Stimulated activated CD8-positive, alpha-beta memory T cell treated with anti-CD3 and anti-CD28 coated beads, Interleukin-7, amount 100 ng/mL, for 4 hours (primary cell): ENCODE measurements at places on chromosomes 7 and 10.

DNA sequence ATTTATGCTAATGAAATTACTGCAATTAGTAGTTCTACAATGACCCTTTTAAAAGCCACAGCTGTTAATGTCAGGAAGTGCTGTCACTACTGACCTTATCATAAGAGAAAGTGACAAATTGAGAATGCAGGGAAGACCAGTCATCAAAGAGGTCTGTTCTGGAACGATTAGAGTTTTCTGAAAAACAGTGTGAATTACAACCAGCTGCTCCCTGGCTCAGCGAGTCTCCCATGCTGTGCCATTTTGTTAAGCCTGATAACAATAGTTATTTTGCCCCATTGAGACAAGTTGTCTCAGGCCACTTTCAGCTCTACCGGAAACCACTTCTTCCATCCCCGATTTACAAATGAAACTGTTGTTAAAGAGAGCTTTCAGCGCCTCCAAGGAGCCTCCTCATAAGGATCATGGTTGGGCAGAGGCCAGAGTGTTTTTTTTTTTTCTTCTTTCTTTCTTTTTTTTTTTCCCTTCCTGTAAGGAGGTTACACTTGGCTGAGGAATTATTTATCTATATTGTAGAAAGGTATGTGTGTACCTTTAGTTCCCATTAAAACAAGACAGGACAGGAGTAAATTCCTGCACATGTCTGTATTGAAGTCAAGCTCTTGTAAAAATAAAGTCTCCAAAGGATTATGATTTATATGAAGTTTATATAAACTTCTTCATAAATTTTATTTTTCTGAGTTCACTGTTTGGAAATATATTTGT lies 173.6 kb downstream of the CDCA7L start:
- DNase-seq: no peak

DNA sequence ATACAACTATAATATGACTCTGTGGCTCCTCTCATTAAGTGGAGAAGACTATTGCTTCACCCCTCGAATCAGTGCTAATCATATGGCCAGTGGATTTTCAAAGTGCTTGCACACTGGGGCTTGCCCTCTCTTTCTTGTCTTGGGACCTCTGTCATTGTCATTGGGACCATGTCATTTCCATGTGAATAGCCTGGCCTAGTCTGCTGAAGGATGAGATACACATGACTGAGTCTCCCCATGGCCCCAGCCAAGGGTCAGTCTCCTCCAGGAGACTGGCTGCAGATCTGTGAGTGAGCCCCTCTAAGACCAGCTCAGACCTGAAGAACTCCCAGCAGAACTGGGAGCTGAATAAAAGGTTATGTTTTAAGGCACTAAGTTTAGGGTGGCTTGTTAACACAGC lies 39.5 kb downstream of the PKD1L1 start:
- DNase-seq: no peak

GRCh38 chr10:128560993-128561392 lies 434.8 kb upstream of the MKI67 start:
- DNase-seq: no peak

DNA sequence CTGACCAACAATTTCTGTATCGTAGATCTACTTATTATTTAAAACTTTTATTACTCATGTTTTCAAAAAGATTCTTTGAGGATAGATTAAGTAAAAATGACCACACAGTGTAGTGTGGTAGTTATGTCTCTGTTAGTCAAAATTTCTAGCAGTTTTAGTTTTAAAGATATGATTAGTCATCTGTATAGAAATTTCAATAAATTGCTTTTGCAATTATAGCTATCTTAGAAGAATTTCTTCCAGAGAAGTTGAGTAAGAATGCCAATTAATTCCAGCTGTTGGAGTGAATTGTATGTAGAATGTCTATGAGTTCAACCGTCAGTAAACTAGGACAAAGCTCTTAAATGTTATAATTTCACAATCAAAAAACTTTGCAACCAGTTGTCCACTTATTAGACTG lies 229.7 kb downstream of the CDK14 start:
- DNase-seq: no peak

DNA sequence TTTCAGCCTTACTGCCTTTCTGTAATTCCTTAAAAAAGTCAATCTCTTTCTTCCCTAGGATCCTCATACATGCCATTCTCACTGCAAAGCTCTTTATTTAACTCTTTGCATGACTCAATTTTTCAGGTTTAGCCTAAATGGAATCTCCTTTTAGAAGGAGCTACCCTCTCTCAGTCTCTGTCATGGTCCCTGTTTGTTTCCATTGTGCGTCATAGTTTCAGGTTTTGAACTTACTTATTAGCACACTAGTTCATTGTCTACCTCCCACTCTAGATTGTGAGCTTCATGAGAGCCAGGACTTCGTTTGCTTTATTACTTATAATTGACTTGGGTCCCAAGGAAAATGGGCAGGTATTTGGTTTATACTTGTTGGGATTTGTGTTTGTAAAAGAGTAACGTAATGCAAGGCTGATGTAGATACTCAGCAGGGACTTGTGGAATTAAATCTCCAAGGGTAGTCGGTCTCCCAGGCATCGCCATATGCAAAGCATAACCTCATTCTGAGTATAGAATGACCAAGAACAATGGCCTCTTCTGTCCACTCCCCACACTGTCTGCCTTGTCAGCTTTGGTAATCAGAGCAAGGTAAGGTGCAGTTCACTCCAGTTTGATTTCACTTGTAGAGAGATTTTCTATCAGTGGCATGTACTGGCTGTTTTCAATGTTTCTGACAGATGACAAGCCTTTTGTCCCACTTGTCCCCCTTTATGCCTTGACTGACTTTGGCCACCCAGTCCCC lies 252.0 kb downstream of the SORCS3 start:
- DNase-seq: no peak

DNA sequence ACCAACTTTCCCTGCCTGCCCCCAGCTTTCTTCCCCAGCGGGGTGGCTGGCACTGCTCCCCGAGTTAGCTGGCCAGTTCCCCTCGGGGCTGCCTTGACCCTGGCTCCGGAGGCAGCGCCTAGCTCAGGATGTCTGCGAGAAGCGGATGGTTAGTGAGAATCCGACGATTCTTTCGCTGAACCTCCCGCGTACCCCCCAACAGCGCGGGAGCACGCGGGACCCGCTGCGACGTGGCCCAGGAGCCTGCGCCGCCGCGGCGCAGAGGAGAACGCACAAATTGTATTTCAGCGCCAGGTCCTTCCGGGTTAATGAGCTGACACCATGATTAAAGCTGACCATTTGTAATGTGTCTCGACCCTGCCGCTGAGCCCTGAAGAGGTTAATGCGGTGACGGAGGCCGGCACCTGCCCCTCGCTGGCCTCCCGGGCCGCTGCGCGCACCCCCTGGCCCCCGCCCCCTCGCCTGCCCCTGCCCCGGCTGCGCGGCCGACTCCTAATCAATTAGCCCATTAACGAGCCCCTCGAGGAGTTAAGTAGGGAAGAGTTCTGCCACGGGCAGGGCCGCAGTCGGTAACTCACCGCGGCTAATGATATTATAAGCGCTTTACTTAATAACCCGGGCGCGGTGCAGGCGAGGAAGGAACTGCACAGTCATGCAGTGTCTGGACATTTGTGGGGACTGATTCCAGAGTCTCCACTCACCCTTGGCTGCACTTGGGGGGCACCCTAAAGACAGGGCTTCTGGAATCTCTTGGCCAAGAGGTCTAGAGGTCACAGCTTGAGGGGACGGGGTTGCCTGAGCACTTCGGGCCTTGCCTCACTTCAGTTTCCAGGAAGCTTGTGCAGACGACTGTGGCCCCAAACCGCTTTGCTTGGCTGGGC lies 1.7 kb upstream of the HMX2 start:
- DNase-seq: no peak

DNA sequence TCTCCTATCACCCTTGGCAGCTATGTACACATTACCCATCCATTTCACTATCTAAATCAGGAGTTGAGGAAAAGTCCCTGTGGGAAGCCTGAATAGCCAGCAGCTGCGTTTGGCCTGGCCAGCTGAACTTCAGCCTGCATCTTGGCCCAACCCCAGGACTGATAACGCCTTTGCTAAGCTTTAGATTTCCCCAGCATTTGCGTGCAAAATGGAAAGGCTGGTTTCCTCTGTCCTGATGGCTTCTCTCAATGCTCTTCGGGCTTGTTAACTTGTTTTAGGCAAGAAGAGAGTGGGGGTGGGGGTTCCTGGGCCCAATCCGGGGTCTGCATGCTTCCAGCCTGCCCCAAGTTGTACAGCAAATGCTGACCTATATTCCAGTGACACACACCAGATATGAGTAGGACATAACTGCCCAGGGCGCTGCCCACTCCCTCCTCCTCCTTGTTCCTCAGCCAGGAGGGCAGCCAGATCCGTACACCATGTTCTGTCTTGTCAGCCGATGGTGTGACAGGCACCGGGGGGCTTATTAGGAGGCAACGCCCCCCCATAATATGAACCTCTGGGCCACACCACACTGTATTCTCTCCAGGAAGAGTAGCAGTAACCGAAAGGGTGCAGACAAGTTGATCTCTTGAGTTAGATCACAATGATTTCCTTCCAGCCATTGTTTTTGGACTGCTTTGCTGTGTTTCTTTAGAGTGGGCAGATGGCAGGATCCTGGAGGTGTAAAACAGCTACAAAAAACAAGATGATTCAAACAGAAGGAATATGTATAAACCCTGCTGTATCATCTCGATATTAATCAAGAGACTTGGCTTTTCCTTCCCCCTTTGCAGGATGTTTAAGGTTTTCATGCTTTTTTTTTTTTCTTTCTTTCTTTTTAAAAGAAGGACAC lies 339.0 kb downstream of the RNLS start:
- no peak for DNase-seq
